Kidney (tissue), 22 donors: ENCODE measurements at places on chromosomes 16 and 17. TPM values are rescaled to one million over a fixed set of nuclear protein-coding genes. Genes with fewer than 3 reads are reported as not detected.
A peak's percentile ranks its signal among the peaks of the same experiment; 100 is the strongest.

DNA sequence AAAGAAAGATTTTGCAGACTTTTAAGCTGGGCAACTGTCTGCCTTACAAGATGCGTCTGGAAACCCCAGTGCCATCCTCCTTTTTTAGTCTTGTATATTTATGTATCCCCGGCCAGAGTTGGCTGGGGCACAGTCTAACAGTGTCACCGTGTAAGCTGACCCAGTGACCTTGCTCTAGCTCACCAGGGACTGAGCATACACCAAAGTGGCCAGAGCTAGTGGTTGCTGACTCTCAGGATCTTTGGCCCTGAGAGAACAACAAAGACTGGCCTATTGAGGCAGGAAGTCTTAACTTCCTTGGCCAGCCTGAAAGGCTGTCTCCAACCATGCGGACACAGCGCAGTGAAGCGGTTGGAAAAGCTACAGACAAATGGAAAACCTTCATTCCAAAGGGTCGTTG lies 745.2 kb downstream of the WWOX start:
- no peaks in the 10 kb centered on the region for H3K27me3 ChIP-seq
- DNase-seq = peak; percentile 13
- no peaks in the 10 kb centered on the region for H3K4me1 ChIP-seq
- no peaks in the 10 kb centered on the region for H3K36me3 ChIP-seq
- H3K4me3 ChIP-seq = no peak overlapping the region

DNA sequence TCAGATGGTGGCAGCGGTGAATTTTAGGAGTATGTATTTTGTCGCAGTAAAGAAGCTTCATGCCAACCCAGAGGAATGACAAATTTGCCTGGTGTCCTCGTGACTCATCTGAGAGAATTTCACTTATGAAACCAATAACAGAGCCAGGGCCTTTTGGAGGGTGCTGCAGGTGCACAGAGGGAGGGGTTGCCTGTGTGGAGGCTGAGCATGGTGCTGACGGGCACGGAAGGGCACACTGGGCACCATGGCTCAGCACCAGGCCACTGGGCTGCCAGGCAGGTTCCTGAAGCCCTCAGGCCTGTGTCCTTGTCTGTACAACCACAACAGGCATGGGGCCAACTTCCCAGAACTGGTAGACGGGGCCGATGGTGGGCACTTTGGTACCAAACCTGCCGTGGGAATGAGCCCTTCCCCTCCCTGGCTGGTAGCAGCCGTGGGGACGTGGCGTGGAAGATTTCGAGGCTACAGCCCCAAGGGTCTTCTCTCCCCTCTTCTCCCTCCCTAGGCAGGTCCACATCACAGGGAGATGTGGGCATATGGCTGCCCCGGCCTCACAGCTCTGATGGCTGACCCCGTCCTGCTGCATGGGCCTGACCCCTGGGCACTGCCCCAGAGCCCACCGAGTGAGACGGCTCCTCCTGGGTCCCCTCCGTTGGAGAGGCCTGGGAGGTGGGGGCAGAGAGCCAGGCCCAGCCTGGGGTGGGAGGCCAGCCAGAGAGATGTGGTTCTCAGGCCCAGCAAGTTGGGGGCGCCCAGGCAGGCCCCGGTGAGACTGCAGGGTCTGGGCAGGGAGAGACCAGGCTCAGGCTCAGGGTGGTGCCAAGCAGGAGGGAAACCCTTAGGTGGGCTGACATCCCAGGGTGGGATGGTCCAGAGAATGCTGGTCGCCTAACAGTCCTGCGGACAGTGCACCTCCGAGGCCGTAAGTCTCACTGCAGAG lies 30.2 kb upstream of the ZNF469 start:
- no peaks in the 10 kb centered on the region for H3K4me1 ChIP-seq
- H3K27ac ChIP-seq = no peak overlapping the region
- H3K4me3 ChIP-seq = no peak overlapping the region
- H3K36me3 ChIP-seq = no peaks in the 10 kb centered on the region
- DNase-seq = no peak

ZG16 gene
- total RNA-seq = not detected

GRCh38 chr17:66508896-66509844 lies 206.8 kb downstream of the PRKCA start:
- H3K36me3 ChIP-seq = no peaks in the 10 kb centered on the region
- H3K4me1 ChIP-seq = peaks cover 19% of the 10 kb centered on the region
- DNase-seq = no peak
- H3K4me3 ChIP-seq = no peak overlapping the region
- H3K27ac ChIP-seq = peak overlapping the region; percentile 63
- no peaks in the 10 kb centered on the region for H3K27me3 ChIP-seq

DNA sequence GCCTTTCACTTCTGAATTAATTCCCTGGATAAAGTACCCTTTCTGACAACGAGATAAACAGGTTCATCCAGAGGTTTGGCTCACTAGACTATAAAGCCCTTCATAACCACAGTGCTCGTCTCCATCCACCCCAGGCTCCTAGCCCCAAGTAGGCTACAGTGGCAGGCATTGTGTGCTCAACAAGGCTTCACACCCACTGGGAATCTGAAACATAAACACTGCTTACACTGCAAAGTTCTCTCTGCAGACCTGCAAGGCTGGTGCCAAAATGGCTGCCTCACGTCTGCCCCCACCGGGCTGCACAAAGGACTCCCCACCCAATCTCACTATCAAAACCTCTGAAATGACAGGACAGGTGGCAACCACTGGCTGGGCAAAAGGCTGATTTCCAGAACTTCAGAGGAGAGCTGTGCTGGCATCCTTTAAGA lies 5.1 kb upstream of the HLF start:
- H3K36me3 ChIP-seq = no peaks in the 10 kb centered on the region
- peaks cover 15% of the 10 kb centered on the region for H3K27me3 ChIP-seq
- H3K4me3 ChIP-seq = no peak overlapping the region
- no peaks in the 10 kb centered on the region for H3K4me1 ChIP-seq
- no peak overlapping the region for H3K27ac ChIP-seq
- no peak for DNase-seq

- H3K4me1 ChIP-seq = peaks cover 21% of the 10 kb centered on the region
- H3K27ac ChIP-seq = no peak overlapping the region
- no peak for DNase-seq
- no peak overlapping the region for H3K4me3 ChIP-seq
- no peaks in the 10 kb centered on the region for H3K27me3 ChIP-seq
- H3K36me3 ChIP-seq = no peaks in the 10 kb centered on the region
These were observed 15.5 kb downstream of the RMI2 start for GRCh38 chr16:11360641-11361373.

GRCh38 chr17:59366773-59367656 lies 35.6 kb downstream of the YPEL2 start:
- peak; percentile 84 for DNase-seq
- H3K36me3 ChIP-seq = no peaks in the 10 kb centered on the region
- no peaks in the 10 kb centered on the region for H3K27me3 ChIP-seq
- peaks cover 88% of the 10 kb centered on the region for H3K4me1 ChIP-seq
- H3K27ac ChIP-seq = peak overlapping the region; percentile 92
- no peak overlapping the region for H3K4me3 ChIP-seq

EME2 gene
- 23.8 TPM for total RNA-seq

GRCh38 chr17:40870136-40870535 lies 3.1 kb upstream of the KRT12 start:
- no peaks in the 10 kb centered on the region for H3K36me3 ChIP-seq
- no peak for DNase-seq
- no peaks in the 10 kb centered on the region for H3K4me1 ChIP-seq
- no peak overlapping the region for H3K4me3 ChIP-seq

DNA sequence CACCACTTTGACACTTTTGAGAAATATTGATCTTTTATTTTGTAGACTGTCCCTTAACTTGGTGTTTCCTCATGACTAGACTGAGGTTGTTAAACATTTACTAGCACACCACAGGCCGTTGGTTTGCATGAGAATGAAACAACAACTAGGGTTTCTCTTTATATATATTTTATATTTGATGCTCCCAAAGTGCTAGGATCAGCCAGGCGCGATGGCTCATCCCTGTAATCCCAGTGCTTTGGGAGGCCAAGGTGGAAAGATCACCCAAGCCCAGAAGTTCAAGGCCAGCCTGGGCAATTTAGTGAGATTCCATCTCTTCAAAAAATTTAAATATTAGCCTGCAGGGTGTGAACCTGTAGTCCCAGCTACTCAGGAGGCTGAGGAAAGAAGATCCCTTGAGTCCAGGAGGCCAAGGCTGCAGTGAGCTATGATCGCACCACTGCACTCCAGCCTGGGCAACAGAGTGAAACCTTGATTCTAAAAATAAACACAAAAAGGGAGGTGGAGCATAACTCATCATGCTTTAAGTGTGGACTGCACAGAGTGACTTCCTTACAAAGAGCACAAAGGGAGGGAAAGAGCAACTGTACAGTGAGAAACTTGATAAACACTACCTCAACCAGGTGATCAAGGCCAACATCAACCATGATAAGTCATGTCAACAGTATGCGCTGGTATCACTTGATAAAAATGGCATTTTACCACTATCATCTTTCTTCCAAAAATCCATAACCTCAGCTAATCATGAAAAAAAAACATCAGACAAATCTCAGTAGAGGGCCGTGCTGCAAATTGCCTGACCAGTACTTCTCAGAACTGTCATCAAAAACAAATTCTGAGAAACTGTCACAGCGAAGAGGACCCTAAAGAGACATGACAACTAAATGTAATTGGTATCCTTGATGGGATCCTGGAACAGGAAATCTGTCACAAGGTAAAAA lies 72.8 kb upstream of the ATF7IP2 start:
- no peak overlapping the region for H3K27ac ChIP-seq
- no peaks in the 10 kb centered on the region for H3K27me3 ChIP-seq
- peaks cover 6% of the 10 kb centered on the region for H3K4me1 ChIP-seq
